Tibial nerve (tissue), 4 donors: ENCODE measurements at places on chromosomes 1 and 21. TPM values are rescaled to one million over a fixed set of nuclear protein-coding genes. Genes with fewer than 3 reads are reported as not detected.

DNA sequence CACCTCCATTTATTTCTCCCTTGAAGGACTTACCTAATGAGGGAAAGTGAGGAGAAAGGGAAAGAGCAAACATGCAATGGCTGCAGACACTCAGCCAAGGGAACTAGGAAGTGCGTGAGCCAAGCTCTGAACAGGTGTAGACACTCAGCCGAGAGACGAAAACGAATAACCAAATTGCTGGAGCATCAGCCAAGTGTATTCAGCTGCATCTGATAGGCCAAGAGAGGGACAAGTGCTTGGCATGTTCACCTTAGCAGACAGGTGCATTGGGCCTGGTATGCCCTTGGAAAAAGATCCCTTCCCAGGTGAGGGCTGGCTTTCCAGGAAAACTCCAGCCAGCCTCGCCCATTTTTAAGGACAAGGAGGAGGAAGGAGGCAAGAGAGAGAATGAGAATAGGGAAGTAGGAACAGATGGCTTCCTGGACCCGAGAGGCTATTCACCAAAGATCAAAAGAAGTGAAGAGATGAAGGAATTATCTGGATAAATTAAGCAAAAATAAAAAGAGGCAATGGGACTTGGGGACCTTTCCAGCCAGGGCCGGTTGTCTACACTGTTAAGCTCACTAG is 184.7 kb downstream of the TOMM20 start:
- no peak for DNase-seq

GRCh38 chr1:63318201-63318979 is 4.0 kb upstream of the FOXD3 start:
- DNase-seq = no peak

DNA sequence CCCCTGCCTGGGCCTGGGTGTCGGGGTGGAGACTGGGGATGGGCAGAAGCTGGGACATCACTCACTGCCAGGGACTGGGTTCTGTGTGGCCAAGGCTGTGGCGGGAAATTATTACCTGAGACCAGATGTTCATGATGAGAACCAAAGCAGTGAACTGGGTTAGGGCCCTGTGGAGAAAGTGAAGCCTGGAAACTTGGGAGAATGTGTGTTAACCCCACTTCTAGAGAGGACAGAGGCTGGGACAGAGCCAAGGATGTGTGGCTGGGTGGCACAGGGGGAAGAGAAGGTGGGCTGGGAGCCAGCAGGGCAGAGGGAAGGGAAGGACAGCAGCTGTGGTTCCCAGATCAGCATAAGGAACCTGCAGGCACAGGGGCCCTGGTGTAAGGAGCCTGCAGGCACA is 31.3 kb downstream of the CNIH3 start:
- DNase-seq = no peak

- no peak for DNase-seq
These were observed 57.6 kb downstream of the WLS start for GRCh38 chr1:68174738-68175113.

DNA sequence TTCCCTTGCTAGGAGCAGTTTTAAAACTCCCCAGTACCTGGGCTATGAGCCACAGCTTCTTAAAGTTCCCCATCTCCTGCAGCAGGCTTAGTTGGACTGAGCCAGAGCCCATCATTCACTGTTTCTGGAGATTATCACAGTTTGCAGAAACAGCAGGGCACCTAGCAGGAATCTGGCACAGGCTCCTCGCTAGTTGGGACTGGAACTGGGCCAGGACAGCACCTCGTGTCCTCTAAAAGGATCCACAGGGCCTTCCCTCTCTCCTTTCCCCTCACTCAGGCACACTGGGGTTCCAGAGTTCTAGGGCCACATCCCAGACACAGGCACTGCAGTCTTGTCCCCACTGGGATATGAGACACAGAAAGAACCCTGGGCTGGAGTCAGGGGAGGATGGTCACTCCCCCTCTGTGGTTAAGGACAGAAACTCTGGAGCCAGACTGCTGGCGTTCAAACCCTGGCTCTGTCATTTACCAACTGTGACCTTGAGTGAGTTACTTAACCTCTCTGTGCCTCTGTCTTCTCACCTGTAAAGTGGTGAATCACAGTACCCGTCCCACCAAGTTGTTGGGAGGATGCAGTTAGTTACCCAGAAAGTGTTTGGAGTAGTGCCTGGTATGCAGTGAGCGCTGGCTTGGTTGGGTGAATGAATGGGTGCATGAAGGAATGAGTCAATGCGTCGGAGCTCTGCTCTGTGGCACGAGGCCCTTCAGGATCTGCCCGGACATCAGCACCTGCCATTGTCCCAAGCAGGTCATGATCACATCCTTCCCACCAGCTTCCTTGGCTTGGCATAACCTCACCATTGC is 18.8 kb upstream of the ECE1 start:
- no peak for DNase-seq

LHX8 gene
- not detected for total RNA-seq

PCP4L1 gene
- not detected for total RNA-seq

MANEAL gene
- 1.8 TPM for total RNA-seq
